Activated T-cell treated with anti-CD3 and anti-CD28 coated beads, Interleukin-2, amount 50 U/mL, for 4 hours (primary cell): ENCODE measurements at places on chromosomes 13 and 19.

DNA sequence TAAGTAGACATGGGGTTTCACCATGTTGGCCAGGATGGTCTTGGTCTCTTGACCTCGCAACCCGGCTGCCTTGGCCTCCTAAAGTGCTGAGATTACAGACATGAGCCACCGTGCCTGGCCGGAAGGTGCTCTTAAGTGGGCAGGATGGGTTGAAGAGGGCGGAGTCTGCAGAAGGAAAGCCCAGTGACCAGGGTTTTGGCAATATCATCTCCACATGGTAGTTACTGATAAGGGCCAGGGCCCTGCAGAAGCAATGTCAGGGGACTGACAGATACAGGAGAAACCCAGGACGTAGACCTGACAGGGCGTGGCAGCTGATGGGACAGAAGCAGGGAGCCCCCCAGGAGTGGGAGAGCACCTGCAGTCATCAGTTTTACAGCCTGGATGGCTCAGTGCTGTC is 45.7 kb upstream of the RNF113B start:
- no peak for DNase-seq

GRCh38 chr13:86581706-86582105 is 782.5 kb upstream of the SLITRK6 start:
- DNase-seq = no peak

- DNase-seq = no peak
These were observed 1.6 kb downstream of the C19orf44 start for GRCh38 chr19:16497837-16498236.

DNA sequence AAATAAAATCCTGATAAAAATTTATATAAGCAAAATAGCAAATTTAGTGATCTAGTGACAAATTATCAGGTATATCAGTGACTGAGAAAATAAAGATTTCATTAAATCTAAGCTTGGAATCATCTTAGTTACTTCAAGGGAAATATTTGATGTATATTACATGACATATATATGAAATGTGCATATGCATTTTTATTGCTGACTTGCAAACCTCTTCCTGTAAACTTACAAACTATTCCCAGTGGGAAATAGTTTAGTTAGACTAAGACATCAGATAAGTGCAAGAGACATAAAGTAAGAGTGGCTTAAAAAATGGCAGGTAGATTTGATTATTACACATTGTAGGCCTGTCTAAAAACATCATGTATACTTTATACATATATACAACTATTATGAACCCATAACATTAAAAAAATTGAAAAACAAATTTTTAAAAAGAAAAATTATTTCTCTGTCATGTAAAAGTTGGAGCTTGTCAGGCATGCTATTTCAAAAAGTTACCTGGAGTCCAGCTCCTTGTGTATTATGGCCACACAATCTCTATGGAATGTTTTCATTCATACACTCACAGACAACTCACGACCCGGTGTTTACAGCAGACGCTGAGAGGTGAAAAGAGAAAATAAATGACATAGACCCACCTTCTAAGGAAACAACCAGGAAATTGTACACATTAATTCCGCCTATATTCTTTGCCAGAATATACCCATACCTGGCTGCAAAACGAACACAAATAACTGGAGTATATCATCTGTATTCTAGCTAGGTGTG is 724.5 kb downstream of the SLITRK6 start:
- DNase-seq = no peak

- DNase-seq = no peak
These were observed 100.7 kb downstream of the CRYL1 start for GRCh38 chr13:20424949-20425348.

GRCh38 chr19:21699197-21699596 is 68.2 kb downstream of the ZNF100 start:
- DNase-seq = no peak

- no peak for DNase-seq
These were observed 36.6 kb upstream of the OXGR1 start for GRCh38 chr13:97030705-97031452.

DNA sequence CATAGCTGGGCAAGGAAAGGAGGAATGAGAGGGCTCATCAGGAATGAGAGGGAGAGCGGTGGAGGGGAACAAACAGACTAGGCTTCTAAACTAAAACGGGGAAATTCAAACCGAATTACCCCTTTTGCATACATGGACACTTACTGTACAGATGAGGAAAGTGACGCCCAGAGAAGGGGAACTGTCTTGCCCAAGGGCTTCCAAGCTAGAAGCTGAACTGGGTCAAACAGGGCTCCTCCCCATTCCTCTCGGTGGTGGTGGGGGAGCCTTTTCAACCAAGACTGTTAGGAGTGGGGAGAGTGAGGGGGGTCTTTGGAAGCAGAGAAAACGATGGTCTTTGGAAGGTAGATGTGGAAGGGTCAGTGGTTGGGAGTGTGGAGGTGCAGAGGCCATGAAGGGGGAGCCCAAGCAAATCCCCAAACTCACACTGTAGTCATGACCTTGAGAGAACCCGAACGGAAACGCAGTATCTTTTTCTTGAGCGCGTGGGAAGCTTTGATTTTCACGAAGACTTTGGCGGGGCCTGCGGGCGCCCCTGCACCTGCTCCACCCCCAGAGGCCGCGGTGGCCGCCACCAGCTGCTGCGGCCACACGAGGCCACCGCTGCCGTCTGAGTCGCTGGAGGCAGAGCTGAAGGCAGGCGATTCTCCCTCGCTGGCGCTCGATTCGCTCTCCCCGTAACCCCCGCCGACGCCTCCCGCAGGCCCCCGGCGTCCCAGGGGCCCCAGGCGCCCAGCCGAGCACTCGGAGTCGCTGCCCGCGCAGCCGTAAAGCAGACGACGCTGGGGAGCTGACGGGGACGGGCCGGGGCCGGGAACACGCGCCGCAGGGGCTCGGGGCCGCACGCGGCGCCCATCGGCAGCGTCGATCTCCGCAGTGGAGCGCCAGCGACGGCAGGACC is 12.3 kb upstream of the GNG8 start:
- no peak for DNase-seq

DNA sequence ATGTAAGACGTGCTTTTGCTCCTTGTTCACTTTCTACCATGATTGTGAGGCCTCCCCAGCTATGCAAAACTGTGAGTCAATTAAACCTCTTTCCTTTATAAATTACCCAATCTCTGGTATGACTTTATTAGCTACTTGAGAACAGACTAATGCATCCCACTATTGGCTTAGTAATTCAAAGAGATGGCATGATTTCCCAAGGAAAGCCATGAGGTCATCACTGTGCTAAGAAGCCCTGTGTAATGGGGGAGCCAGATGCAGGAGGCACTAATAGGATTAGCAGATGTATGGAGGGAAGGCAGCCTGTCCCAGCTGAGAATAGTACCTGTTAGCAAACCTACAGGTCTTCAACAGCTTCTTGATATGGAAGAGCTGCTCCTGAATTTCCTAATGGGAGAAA is 38.1 kb downstream of the RUBCNL start:
- no peak for DNase-seq
